Stimulated activated CD8-positive, alpha-beta memory T cell treated with anti-CD3 and anti-CD28 coated beads, Interleukin-15, amount 100 ng/mL, for 4 hours (primary cell): ENCODE measurements at places on chromosomes 16 and 17.

- no peak for DNase-seq
Measured at GRCh38 chr16:71230122-71230845, at the start of gene HYDIN. Gene HYDIN, minus strand, starts transcription at chr16:71230722. Its CDS starts 43,827 bp downstream, at chr16:71186895.

GRCh38 chr17:75152922-75153779 lies 1.2 kb downstream of the JPT1 start:
- DNase-seq = no peak

DNA sequence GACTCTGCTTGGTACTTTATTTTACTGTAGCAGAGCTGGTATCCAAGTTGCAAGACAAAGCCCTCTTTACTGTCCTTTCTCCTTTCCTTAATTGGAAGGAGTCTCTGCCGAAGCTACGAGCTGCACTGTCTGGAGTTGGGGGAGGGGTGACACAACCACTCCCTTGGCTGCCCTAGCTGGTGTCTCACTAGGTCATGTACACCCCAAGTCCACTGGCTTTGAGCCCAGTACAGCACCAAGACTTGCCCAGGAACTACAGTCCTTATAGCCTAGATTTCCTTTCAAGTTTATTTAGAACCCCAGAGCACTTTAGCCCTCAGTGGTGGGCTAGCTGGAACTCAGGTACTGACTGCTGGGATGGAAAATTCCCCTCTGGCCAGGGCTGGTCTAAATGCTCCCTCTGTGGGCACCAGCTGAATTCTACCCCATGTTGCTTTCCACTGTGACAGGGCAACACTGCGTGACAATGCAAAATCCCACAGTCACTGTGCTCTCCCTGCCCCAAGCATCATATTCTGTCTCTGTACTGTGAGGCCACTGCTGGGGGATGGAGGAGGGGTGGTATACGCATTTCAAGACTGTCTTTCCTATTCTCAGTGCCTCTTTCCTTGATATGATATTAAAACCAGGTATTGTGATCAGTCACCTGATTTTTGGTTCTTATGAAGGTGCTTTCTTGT lies 18.4 kb downstream of the EFCAB5 start:
- DNase-seq = no peak

- DNase-seq = no peak
Measured at GRCh38 chr16:67028167-67028695, 718 bp upstream of the CBFB start.

DNA sequence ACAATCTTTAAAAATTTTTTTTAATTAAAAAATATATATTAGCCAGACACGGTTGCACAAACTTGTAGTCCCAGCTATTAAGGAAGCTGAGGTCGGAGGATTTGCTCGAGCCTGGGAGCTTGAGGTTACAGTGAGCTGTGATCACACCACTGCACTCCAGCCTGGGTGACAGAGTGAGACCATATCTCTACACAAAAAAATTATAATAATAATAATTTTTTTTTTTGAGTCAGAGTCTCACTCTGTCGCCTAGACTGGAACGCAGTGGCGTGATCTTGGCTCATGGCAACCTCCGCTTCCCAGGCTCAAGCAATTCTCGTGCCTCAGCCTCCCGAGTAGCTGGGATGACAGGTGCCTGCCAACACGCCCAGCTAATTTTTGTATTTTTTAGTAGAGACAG lies 23.8 kb downstream of the LITAF start:
- DNase-seq = no peak

DNA sequence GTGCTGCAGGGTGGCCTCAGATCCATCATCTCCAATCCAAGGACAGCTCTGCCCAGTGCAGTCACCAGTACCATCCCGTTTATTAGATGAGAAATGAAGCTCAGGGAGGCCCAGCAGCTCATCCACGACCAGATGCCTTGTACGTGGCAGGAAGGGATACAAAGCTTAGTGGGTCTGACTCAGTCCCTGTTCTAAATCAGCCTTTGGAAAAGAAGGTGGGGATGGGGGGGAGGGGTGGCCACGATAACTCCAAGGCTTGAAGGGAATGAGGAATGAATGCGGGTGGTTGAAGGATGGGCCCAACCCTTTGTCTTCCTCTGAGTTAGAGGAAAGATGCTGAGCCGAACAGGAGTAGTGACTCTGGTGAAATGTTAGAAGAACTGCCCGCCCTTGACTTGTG lies 25.8 kb downstream of the LLGL2 start:
- no peak for DNase-seq

DNA sequence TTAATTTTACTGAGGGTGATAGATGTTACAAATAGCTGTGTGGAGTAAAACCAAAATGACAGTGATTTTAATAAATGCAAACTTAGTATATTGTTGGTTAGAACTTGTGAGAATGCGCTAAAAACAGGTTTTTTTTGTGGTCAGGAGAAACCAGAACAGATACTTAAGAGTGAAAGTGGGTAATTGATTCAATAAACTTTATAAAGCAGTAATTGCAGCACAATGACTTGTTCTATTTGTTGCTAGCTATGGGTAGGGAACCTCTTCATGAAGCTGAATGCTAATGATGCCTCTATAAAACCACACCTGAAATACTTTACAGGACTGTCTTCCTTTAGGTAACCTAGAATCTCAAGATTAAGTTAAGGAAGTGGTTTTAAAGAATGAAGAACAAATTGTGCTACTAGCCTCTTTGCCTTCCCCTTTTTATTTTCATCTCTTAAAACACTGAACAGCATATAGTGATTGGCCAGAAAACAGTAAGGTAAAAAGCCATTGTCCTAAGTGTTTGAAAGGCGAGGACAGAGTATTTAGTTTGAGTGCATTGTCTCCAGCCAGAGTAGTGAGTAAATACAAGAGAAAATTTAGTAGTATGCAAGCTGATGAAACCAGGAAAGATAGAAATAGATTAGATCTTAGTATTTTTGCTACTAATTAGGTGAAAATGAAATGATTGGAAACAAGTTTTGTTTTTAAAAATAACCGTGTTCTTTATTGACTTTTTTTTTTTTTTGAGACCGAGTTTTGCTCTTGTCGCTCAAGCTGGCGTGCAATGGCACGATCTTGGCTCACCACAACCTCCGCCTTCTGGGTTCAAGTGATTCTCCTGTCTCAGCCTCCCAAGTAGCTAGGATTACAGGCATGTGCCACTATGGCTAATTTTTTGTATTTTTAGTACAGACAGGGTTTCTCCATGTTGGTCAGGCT lies 6.0 kb downstream of the GGNBP2 start:
- DNase-seq = no peak

GRCh38 chr16:1915732-1916639 lies 2.2 kb downstream of the HS3ST6 start:
- DNase-seq = no peak

GRCh38 chr17:52011064-52011463 lies 147.4 kb downstream of the CA10 start:
- no peak for DNase-seq

DNA sequence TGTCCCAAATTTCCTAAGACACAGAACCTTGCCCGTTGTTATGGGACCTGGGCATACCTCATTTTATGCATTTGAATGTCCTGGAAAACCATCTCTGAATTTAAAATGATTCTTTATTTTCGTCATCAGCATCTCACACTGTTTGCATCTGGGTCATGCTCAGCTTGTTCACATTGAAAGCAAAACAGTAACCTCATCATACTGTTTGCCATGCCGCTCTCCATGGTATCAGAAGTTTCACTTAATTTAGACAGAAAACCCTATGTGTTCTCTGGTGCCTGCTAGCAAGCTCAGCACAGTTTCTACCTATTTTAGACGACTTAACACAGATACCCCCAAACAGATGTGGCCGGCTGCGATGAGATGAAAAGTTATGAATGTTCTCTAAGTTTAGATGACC lies 292.1 kb downstream of the SNX29 start:
- DNase-seq = no peak
